Activated CD4-positive, alpha-beta memory T cell treated with anti-CD3 and anti-CD28 coated beads for 36 hours (primary cell): ENCODE measurements at places on chromosomes 13 and 19. TPM values are rescaled to one million over a fixed set of nuclear protein-coding genes. Genes with fewer than 3 reads are reported as not detected.
A peak's percentile ranks its signal among the peaks of the same experiment; 100 is the strongest.

The C19orf38 gene
- 1.7 TPM for total RNA-seq

The ZC3H4 gene
- total RNA-seq: 78.6 TPM

The PPM1N gene
- total RNA-seq: 3.6 TPM

The MAP4K1 gene
- 205 TPM for total RNA-seq

The SPACA4 gene
- not detected for total RNA-seq

The CYP4F11 gene
- not detected for total RNA-seq

DNA sequence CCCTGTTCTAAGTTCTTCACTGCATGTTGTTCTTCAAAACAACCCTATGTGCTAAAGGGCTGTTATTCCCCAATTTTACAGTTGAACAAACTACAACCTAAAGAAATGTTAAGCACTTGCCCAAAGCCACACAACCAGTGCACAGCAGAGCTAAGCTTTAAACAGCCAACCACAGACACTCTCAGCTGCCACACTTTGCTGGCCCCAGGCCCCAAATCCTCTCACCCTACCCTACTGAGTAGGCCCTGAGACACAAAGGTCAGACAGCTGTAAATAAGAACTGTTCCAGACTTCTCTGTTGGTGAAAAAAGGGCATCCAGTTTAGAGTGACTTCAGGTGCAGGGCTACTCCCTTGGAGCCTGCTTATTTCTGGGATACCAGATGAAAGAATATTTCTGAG is 30.0 kb downstream of the GRIK5 start:
- no peak overlapping the region for H3K27ac ChIP-seq
- no peaks in the 10 kb centered on the region for H3K4me1 ChIP-seq
- DNase-seq: no peak
- no peaks in the 10 kb centered on the region for H3K36me3 ChIP-seq
- no peak overlapping the region for H3K4me3 ChIP-seq
- no peaks in the 10 kb centered on the region for H3K27me3 ChIP-seq

DNA sequence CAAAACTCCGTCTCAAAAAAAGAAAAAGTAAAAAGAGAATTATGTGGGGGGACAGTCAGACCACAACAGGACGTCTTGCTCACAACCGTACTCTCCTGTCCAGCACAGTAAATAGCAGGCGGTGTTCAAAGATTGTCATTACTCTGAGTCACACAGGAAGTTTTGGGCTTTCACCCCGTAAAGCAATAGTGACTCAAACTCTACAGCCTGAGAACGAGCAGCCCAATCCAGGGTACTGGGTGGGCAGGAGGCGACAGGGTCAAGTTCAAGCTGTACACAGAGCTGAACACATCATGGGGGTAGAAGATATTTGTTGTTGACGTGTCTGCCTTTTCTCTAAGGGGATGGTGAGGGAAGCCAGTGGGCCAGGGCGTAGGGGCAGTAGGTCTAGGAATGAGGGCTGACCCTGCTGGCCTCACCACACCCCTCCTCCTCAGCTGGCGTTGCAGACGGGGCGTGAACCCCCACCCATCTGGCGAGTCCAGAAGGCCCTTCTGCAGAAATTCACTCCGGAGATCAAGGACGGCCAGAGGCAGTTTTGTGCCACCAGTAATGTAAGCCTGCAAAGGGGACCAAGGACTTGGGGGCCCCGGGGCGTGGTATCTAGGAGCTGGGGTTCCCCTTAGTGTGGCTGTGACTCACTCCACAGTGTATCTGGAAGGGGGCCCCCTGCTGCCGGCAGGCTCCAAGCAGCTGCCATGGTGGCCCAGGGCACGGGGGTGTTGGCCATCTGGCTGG is 23.3 kb downstream of the PRR12 start:
- peaks cover 14% of the 10 kb centered on the region for H3K4me1 ChIP-seq
- H3K27ac ChIP-seq: peak overlapping the region; percentile 83
- H3K27me3 ChIP-seq: no peaks in the 10 kb centered on the region
- DNase-seq: peak; percentile 55
- no peak overlapping the region for H3K4me3 ChIP-seq

- H3K27me3 ChIP-seq: peaks cover 8% of the 10 kb centered on the region
- DNase-seq: no peak
- H3K27ac ChIP-seq: no peak overlapping the region
- H3K4me1 ChIP-seq: no peaks in the 10 kb centered on the region
Measured at GRCh38 chr13:106468207-106468606, 67.3 kb downstream of the EFNB2 start.

DNA sequence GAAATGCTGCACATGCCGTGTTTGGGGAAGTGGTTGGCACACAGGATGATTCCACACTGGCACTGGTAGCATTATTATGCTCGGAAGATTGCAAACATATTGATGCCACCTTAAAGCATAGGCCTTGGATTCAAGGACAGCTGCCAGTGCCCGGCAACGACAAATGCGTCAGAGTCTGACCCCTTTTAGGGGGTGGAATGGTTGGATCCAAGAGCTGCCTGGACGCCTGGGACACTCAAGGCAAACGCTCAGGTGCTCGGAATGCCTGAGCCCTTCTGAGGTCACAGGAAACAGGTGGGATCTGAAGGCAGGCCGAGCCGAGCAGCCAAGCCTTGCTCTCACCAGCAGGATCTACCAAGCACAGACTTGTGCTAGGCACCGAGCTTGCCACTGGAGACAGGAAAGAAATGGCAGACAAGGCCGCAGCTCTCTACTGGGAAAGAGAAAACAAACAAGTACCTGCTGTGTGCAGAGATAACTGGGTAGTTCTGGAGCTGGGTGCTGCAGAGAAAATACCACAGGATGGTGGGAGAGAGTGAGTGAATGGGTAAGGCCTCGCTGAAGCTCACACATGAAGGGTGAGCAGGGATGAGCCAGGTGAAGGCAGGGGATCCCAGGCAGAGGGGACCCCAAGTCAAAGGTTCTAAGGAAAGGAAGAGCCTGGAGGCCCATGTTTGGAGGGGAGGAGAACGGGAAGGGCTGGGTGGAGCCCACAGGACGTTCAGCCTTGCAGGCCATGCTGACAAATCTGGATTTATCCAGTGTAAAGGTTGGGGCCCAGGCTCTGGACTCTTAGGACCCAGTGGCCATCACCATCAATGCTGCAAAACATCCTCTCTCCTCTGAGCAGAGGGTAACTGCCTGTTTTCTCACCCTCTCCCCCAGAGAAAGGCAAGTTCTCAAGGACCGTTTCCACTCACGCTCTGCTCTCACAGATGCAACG is 9.2 kb downstream of the RANBP3 start:
- peaks cover 73% of the 10 kb centered on the region for H3K4me1 ChIP-seq
- no peak for DNase-seq
- peaks cover 5% of the 10 kb centered on the region for H3K36me3 ChIP-seq
- no peak overlapping the region for H3K4me3 ChIP-seq
- peak overlapping the region; percentile 82 for H3K27ac ChIP-seq

GRCh38 chr19:45739498-45740439 is 6.5 kb downstream of the MEIOSIN start:
- H3K27ac ChIP-seq: no peak overlapping the region
- DNase-seq: no peak
- no peaks in the 10 kb centered on the region for H3K4me1 ChIP-seq
- no peak overlapping the region for H3K4me3 ChIP-seq
- peaks cover 2% of the 10 kb centered on the region for H3K27me3 ChIP-seq
- no peaks in the 10 kb centered on the region for H3K36me3 ChIP-seq

DNA sequence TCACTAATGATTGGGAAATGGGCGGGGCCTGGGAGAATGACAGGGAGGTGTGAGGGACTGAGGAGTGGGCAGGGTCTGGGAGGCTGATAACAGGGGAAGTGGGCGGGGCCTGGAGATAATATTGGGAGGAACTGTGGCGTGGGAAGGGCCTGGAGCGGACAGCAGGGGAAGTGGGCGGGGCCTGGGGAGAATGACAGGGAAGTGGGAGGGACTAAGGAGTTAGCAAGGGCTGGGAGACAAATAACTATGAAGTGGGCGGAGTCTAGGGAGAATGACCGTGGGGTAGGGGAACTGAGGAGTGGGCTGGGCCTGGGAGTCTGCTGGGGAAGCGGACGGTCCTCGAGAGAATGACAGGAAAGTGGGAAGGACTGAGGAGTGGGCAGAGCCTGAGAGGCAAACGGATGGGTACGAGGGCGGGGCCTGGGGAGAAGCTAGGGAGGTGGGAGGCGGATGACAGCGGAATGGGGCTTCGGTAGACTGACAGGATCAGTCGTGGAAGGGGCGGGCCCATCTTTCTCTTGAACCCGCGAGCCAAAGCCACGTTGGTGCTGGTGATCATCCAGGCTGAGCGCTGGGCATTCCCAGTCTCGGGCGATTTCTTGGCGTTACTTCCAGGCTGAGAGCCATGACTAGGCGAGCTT is 14.0 kb upstream of the TUBB4A start:
- peak overlapping the region; percentile 88 for H3K4me3 ChIP-seq
- peak; percentile 86 for DNase-seq
- no peaks in the 10 kb centered on the region for H3K36me3 ChIP-seq
- peak overlapping the region; percentile 77 for H3K27ac ChIP-seq

DNA sequence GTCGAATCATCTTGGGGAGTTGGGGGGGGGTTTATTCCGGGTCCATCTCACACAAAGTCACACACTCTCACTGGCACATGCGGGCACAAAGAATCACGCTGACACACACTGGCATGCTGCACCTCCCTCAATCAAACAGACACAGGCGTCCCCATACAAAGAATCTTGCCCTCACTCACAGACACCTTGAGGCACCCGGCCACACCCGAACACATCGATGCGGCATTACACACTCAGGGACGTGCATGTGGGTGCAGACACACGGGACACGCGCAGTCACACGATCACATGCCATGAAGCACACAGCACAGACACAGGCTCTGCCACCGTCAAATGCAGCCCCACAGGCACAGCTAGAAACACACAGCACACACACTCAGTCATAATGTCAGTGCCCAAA is 7.8 kb downstream of the NFIX start:
- no peak for DNase-seq
- H3K4me1 ChIP-seq: no peaks in the 10 kb centered on the region
- H3K27me3 ChIP-seq: peaks cover 3% of the 10 kb centered on the region
- H3K4me3 ChIP-seq: no peak overlapping the region
- H3K27ac ChIP-seq: no peak overlapping the region
- H3K36me3 ChIP-seq: no peaks in the 10 kb centered on the region

DNA sequence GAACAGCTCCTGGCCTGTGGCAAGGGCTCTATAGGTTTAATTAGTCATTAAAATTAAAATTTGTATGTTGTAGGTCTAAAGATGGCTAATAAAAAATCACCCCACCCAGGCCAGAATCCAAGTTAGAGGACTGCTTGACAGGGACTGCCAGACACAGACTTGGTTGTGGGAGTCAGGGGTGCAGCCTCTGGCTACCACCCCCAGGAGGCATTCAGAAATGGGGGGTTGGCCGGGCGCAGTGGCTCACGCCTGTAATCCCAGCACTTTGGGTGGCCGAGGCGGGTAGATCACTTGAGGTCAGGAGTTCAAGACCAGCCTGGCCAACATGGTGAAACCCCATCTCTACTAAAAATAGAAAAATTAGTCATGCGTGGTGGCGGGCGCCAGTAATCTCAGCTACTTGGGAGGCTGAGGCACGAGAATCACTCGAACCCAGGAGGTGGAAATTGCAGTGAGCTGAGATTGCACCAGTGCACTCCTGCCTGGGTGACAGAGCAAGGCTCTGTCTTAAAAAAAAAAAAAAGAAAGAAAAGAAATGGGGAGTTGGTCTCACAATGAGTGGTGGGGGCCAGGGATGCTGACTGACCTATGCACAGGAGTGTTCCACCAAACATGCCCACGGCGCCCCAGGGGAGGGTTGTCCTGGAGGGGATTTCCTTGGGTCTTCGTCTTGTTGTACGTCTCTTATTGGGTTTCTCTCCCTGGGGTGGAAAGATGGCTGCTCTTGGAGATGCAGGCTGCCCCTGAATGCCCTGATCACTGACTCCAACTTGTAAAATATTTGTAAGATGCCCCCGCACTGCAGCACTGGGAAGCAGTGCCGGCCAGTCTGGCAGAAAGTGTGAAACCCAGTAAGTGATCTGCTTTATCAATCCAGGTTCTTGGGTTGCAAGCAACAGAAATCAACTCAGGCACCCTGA is 68.8 kb downstream of the SIPA1L3 start:
- H3K4me3 ChIP-seq: no peak overlapping the region
- H3K4me1 ChIP-seq: peaks cover 3% of the 10 kb centered on the region
- no peaks in the 10 kb centered on the region for H3K27me3 ChIP-seq

DNA sequence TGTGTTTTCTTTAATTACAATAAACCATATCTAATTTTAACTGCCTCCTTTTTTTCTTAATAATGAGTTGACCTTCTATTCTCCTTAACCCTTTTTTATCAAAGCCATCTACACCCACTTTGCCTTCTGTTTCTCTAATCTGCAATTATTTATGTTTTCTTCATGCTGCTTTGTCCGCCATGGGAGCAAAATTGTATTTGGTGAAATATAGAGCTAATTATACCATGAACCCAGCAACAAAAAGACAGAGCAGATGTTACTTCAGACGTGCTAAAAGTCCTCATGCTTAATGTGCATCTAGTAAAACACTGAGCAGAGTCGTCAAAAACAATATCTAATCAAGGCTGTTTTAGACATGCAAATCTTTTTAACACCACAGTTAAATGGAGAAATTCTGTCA is 264.7 kb downstream of the DACH1 start:
- no peak overlapping the region for H3K27ac ChIP-seq
- H3K27me3 ChIP-seq: no peaks in the 10 kb centered on the region
- no peak overlapping the region for H3K4me3 ChIP-seq
- DNase-seq: no peak
- H3K36me3 ChIP-seq: no peaks in the 10 kb centered on the region

DNA sequence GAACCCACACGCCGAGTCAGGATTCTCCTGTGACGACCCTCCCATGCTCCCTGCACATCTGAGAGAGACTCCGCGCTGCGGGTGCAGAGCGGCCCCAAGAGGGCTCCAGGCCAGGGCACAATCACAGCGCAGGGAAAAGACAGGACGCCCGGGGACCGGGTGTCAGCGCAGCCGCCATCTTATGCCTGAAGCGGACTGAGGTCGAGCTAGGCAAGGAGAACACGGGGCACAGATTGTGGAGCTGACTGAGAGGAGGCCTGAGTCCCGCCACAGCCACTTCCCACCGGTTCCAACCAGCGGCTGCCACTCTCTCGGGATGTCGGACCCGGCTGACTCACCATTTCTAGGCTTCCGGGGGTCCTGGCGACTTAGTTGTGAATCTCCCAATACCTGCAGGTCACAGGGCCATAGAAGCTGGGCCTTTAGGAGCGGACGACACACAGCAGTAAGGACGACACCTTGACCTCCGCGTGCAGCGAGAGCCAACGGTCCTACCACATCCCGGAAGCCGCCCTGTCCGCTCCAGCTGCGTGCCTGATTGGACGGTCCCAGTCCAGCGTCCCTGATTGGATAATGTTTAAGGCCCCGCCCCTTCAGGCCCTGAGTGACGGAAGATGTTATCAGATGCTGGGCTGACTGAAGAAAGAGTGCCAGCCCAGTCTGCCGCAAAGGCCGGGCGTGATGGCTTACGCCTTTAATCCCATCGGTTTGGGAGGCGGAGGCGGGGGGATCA is at the start of gene ZNF728:
Gene ZNF728 (minus strand): TSS at position 487 of the 733 bp plus-strand sequence. CDS start 146 bp downstream, at position 341.
- no peaks in the 10 kb centered on the region for H3K27me3 ChIP-seq
- no peaks in the 10 kb centered on the region for H3K4me1 ChIP-seq
- H3K4me3 ChIP-seq: no peak within 1 kb of the TSS
- DNase-seq: no peak
- peaks cover 6% of the 10 kb centered on the region for H3K36me3 ChIP-seq
- H3K27ac ChIP-seq: no peak within 1 kb of the TSS

DNA sequence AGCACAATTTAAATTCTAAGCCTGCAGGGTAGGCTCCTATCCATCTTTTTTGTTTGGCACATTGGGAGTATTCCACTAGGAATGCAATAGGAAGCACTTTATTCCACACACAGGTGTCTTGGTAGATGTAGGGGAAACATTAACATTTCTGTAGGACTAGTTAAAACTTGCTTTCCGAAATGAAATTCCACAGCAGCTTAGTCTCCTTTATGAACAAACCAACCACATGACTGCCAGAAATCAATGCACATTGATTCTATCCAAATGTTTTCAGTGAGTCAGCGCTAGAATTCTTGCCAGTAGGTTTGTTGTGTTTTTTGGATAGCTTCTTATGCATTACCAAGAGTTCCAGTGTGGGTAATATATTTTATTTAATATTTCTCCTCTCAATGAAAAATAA is 207.9 kb upstream of the CSNK1A1L start:
- H3K4me1 ChIP-seq: no peaks in the 10 kb centered on the region
- no peaks in the 10 kb centered on the region for H3K36me3 ChIP-seq
- H3K27ac ChIP-seq: no peak overlapping the region
- no peaks in the 10 kb centered on the region for H3K27me3 ChIP-seq
